ENCODE measurements at places on chromosomes 2 and 18.

- no peak for DNase-seq
Measured at GRCh38 chr2:1628893-1629292, 115.4 kb downstream of the PXDN start.

- no peak for DNase-seq
Measured at GRCh38 chr2:161204846-161205245, 44.6 kb downstream of the TANK start.

DNA sequence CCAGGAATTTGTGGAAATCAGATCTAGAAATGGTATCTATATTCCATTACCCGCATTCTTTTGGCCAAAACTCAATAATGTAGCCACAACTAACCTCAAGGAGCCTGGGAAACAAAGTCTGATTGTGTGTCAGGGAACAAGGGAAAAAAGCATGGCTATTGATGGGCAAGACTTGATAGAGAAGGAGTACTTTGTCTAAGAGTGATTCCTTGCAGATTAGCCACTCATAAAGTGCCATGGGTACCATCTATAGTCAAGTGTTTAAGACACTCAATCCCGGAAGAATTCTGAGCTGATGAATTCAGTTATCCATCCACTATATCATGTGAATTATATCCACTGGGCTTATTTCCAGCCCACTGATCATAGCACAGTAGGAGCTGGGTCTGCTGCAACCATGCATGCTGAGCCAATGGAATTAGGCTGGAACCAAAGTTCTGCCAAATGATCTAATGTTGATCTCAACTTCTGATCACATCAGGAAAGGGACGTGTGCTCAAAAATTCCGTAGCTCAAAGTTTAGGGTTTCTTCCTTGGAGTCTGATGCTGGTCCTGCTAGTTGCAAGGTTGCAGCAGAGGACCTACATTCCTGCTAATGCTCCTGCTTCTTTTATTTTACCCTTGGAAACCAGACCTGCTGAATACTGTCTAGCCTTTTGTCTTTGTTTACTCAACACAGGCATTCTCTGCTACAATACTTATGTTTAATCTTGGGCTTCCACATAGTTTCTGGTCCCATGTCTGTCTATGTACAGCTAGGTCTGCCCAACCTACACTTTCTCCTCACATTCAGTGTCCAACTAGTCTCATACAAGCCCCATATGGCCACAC lies 629.7 kb downstream of the IRS1 start:
- DNase-seq, result no peak

- no peak for DNase-seq
Measured at GRCh38 chr2:228037915-228038314, 143.6 kb downstream of the SPHKAP start.

- no peak for DNase-seq
Measured at GRCh38 chr2:124996406-124996805, 971.3 kb downstream of the CNTNAP5 start.

GRCh38 chr2:190514676-190515075 lies 19.8 kb downstream of the NEMP2 start:
- DNase-seq, result no peak

- DNase-seq, result no peak
Measured at GRCh38 chr18:38076346-38077070, 510.9 kb upstream of the CELF4 start.

GRCh38 chr18:64474773-64475172 lies 325.9 kb upstream of the LINC00305 start:
- no peak for DNase-seq

DNA sequence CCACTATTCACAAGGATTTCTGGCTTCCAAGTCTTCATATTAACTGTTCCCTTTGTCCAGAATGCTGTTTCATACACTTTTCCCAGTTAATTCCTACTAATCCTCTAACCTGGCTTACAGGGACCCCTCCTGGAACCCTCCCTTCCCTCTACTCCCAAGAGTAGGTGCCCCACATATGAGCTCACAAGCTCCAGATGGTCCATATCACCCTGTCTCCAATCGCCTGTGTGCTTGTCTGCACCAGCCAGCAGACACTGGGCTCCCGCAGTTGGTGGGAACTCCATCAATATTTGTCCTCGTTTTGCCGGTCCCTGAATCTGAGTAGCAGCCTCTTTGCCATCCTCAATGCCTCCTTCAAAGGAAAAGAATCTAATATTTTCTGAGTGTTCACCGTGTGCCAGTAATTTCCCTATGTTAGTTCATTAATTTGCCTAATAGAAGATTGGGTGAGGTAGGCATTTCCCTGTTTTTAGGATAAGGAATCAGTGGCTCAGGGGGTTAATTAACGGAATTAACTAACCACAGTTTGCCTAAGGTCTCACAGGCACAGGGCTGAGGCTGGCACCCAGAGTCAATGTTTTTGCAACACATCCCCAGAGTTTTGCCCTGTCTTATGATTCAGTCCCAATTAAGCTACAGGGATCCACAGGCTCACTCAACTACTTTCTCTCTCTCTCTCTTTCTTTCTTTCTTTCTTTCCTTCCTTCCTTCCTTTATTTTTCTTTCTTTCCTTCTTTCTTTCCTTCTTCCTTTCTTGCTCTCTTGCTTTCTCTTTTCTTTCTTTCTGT lies 141.6 kb upstream of the CYP1B1 start:
- no peak for DNase-seq

- no peak for DNase-seq
Measured at GRCh38 chr2:181632733-181633401, 24.0 kb downstream of the CERKL start.

- DNase-seq, result no peak
Measured at GRCh38 chr2:237256887-237257286, 157.1 kb downstream of the COL6A3 start.

- no peak for DNase-seq
Measured at GRCh38 chr18:50117863-50118262, 77.1 kb downstream of the MYO5B start.

DNA sequence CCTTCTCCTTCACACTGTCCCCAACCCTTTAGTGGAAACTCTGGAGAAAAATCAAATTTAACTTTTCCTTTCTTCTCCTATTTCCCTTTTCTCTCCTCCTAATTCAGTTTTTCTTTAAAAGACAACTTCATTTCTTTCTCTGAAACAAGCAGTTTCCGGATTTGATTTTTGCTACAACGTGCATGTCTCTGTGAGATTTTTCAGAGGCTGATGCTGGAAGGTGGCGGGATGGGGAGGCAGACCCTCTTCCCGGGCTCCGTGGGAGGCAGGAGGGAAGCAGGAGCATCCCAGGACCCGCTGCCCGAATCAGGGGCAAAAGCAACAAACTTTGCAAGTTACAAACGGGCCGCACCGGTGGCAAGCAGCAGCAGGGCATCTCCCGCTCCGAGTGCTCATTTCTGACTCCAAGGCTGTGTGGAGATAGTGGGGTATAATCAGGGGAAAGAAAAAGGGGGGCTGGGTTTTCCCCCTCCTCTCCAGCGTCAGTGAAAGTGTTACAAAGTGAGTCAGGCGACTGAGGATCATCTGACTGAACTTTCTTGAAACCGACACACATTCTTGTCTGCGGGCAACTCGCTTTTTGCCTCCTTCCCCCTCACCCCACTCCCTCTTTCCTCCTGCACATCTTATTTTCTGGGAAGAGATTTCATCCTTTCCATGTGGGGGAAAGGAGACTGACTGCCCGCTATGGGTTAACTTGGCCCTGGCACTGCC lies 6.4 kb downstream of the ZEB2 start:
- DNase-seq, result no peak

GRCh38 chr2:24009680-24010476 lies at the start of gene MFSD2B:
Gene MFSD2B, plus strand, starts transcription at chr2:24010085. Its CDS starts 12 bp downstream, at chr2:24010097.
- no peak for DNase-seq

DNA sequence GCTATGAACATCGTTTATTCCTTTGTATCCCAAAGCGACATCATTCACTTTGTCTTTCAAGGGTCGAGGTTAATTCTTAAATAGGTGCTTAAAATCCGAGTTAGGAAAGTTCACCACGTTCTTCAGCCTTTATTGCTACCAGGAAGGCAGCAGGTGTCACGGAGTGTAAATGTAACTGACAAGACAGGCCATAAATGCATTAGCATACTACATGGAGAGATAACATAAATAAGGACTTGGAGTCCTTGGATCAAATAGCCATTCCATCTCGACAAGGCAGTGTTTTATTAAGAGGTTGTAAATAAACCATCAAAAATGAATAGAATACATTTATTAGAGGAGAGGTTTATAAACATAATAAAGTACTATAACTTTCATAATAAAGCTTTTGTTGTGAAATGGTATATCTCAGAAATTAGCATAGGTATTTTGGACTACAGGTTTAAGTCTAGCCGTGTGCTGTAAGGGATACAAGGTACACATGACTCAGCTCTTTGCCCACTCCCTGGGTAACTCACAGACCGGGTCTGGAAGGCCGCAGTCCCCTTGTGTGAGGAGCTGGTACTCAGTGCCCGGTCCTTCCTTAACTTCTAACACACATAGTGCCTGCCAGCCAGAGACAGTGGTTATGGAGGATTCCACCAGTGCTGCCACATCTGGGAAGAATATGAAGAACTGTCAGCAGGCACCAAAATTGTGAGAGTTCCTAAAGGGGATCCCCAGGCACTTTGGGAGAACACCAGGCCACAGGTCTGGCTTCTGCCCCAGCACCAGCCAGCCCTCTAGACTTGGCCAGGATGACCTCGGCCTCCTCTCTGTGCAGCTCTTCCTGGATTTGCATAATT lies 29.4 kb downstream of the CAPN13 start:
- DNase-seq, result no peak

- DNase-seq, result no peak
Measured at GRCh38 chr2:126049461-126049860, 606.5 kb upstream of the GYPC start.

GRCh38 chr2:12967804-12968203 lies 251.1 kb downstream of the TRIB2 start:
- no peak for DNase-seq

GRCh38 chr2:120567128-120567527 lies 168.5 kb upstream of the GLI2 start:
- no peak for DNase-seq

DNA sequence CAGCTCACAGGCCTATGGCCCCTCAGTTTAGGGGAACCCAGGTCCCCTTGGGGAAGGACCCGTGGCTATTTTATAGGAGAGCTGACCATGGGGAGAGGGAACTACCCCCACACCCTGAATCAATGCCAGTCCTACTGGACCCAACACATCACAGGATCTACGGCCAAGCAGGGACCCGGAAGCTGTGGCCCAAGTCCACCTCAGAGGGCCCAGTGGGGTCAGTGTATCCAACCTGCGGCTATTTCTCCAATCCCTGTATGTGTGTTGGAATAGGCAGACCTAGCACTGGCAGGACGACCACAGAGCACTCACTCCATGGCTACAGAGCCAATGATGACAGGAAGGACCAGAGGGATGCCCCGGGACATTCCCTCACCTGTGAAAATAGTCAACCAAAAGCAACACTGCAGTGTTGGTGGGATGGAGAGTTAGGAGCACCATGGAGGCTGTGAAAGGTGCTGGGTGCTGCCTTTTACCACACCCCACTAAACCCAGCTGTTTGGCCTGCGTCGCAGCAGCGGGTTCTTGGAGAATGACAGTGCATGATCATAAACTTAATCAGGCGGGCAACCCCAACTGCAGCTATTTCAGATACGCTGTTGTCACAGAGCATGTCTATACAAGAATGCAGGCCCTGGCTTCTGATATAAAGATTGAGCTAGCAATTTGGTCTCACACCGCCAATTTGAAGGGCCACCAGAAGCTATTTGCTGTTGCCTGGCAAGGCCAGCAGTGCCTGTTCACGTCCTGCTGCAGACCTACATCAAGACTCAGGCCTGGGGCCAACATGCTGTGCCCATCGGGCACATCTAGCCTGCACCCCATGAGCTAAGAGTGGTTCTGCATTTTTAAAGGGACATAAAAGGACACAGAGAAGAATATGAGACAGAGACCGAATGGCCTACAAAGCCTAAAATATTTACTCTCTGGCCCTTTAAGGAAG lies 110.4 kb downstream of the EIPR1 start:
- no peak for DNase-seq

DNA sequence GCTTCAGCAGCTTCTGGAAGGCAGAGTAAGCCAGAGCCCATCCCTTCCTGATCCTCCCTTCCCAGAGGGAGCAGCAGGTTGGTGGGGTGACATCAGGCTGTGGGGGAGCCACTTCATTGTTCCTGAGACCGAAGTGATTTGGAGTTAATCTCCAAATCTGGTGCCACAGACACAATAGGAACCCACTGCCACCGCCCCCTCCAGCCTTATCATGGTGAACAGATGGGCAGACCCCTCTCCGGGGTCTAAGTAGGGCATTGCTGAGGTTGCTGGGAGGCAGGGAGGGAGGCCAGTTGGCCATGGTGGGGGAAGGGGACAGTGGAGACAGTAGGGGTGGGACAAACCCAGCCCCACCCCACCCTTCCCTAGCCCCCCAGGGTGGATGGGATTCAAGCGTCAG lies 25.6 kb upstream of the SLC35F6 start:
- DNase-seq, result no peak

- no peak for DNase-seq
Measured at GRCh38 chr2:95389245-95390119, 13.0 kb upstream of the FAHD2A start.

- no peak for DNase-seq
Measured at GRCh38 chr2:197028230-197028629, 101.7 kb upstream of the PGAP1 start.

DNA sequence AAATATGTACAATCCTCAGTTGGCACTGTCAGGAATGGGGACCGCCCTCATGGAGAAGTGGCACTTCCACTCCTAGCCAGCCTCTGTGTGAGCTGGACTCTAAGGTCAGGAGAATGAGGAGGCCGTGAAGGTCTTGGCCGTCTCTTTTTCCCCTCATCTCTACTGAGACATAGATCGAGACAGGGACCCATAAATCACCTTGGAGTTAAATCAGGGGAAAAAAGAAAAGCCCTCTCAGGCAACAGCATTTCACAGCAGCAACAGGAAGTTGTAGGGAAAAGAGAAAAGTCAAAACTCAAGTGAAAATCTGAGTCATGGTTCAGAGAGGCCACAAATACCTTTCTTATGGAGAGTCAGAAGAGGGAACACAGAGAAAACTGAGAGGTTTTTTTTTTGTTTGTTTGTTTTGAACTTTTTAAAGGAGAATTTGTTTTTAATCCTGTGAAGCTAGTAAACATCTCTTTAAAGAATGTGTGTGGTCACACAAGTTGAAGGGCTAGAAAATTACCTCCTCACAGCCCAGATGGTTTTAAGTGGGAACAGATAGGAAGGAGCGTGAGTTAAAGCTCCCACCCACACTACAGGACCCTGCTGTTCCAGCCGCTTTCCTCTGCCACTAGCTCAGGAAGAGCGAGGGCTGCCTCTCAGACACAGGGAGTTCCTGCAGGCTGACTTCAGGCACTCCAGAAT lies 30.6 kb upstream of the CYP1B1 start:
- no peak for DNase-seq

GRCh38 chr2:198639580-198639979 lies 818.2 kb downstream of the SATB2 start:
- no peak for DNase-seq

DNA sequence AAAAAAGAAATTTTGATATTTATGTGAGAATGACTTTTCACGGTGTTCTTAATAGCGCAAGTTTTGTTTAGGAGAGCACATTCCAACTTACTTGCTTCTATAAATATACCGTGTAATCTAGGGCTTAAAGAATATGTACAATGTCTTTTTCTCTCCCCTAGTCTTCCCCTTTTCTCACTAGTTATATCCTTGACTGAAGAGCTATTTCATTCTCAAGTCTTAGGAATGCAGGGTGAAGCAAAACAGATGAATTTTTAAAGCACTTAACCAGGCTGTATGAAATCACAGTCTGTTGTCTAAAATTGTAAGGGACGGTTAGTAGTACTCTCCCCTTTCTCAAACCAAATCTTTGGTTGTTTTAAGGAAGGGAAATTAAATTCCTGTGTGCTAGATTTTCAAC lies 29.6 kb upstream of the SLC30A6 start:
- no peak for DNase-seq

GRCh38 chr2:137056704-137057103 lies 291.4 kb downstream of the THSD7B start:
- DNase-seq, result no peak

- no peak for DNase-seq
Measured at GRCh38 chr2:48362515-48362914, 167.4 kb upstream of the STON1 start.

Measured in stimulated activated CD4-positive, alpha-beta T cell treated with anti-CD3 and anti-CD28 coated beads, Interleukin-2, amount 100 ng/mL, for 4 hours (primary cell).